ENCODE measurements at places on chromosomes 5 and 9.

DNA sequence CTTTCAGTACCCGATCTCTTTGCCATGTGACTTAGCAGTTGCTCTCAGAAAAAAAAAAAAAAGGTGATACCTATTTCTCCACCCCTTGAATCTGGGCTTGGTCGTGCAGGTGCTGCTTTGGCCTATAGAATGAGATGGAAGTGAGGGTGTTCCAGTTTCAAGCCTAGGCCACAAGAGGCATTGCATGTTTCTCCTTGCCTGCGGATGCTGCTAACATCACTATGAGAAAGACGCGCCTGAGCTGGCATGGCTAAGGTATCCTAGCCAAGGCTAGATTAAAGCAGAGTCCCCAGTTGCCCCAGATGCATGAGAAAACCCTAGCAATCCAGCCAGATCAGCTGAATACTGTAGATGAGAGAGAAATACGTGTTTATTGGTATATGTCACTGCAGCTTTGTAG lies 14.7 kb upstream of the CSF1R start:
- DNase-seq: no peak

- DNase-seq: no peak
Measured at GRCh38 chr5:131647048-131647769, 12.2 kb upstream of the RAPGEF6 start.

- DNase-seq: no peak
Measured at GRCh38 chr5:3023656-3024055, 272.2 kb upstream of the IRX2 start.

GRCh38 chr9:132769906-132770769 lies 99.9 kb downstream of the GTF3C4 start:
- peak; percentile 23 for DNase-seq

DNA sequence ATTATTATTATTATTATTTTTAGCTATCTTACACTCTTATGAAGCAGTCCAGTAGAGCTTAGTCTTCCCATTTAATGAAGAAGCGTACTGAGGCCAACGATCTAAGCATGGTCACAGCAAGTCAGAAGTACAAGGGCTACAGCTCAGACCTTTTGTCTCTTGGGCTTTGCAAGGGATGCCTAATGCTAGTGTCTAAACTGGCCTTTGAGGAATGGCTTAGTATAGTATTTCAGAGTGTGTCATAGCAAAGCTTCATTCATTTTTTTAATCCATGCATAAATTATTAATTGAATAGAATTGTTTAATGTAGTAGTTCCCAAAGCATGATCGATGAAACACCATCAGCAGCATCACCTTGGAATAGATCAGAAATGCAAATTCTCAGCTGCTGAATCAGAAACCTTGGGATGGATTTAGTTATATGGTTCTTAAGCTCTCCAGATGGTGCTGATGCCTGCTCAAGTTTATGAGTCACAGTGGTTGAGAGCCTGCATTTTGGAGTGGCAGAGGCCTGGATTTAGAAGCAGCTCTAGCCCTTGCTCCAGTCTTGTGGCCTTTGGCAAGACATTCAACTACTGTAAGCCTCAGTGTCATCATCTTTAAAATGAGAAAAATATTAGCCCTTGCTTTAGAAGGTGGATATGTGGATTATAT lies 6.1 kb downstream of the IL12B start:
- no peak for DNase-seq

- no peak for DNase-seq
Measured at GRCh38 chr9:89529243-89530035, 31.5 kb upstream of the SEMA4D start.

DNA sequence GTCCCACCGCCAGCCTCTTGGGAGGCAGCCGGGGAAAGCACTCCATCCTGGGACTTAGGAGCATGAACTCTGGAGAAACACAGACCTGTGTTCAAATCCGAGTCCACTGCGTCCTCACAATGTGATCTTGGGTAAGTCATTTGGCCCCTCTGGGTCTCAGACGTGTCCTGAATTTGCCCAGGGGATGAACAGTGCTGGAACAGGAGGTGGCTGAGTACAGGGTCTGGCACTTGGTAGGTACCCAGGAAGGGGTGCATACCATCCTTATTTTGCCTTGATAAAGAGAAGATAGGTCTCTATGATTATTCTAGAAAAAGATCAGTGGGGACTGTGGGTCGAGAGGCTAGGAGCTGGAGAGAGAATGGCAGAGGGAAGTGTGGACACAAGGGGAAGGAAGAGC lies 135.7 kb downstream of the FGF18 start:
- no peak for DNase-seq

GRCh38 chr9:93126151-93126781 lies 7.8 kb downstream of the NINJ1 start:
- DNase-seq: no peak

- no peak for DNase-seq
Measured at GRCh38 chr5:71705421-71705820, 13.7 kb upstream of the CARTPT start.

DNA sequence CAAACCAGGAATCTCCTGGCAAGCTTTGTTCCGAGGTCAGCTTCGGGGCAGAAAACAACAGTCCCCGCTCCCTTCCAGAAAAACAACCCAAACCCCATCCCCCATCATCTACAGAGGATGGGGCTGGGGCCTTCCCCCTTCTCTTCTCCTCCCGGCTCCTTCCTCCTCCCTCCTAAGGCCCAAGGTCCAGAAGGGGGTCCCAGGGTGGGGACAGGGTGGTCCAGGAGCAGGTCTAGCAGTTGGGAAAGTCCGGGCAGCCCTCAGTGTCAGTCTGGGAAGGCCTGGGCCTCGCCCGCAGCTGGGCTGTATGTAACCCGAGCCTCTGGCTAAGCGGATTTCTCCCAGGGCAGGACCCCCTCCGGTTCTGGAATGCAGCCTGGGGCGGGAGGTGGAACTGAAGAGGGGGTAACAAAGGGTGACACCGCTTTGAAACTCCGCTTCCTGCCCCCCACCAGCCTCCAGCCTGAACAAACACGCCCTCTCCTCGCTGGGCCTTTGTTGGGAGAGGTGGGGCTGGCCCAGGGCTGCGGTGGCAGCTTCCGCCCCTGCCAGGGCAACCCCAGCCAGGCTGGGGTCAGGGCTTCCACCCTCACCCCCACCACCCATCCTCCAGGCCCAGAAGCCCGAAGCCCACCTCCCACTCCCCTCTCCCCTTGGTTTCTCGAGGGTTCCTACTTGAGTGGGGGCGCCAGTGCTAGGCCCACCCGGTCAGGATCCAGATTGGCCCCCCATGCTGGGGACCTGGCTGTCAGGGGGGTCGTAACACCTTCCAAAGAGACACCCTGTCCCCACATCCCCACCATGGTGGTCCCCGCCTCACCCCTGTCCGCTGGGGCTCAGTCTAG lies 63.5 kb downstream of the C9orf50 start:
- no peak for DNase-seq

DNA sequence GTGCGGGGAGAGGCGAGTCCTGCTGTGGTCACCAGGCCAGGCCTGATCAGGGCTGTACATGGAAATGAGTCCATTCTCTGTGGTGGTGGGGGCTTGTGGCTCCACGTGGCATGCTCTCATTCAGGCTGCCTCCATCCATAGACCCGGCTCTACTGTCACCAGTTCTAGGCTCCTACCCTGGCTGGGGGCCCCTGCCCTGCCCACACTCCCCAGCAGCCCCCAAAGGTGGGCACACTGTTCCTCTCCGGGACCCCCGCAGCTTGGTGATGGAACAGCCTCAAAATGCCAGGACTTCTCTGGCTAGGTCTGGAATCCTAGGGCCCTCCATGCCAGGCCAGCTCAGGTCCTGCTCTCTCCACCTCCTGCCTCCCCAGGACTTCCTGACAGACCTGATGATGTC lies 111.7 kb downstream of the DAB2IP start:
- no peak for DNase-seq
